ENCODE measurements at places on chromosomes 12 and 14.

DNA sequence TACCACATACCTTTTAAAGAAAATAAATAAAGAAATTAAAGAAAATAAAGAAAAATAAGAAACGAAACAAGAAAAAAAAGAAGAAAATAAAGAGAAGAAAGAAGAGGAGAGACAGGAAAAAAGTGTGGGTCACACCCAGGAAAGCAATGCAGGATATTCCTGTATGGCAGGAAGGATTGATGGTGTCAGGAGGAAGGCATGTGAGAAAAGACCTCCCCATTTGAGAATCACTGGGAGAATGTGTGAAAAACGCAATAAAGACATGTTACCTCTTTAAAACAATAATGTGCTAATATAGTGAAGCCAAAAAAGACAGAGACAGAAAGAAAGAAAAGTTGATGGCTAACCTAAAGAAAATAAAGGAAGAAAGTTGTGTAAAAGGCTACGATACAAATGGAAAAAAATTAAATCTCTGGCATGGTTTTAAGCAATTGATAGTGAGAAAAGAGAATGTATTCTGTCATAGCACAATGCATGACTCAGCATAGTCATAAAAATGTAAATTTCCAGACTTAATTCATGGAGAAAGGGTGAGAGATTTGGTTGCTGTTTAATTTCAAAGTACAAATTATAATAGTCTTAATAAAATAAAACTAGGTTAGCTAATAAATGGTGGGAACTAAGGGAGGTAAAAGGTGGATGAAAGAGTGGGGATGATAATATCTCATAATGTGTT, 24.3 kb upstream of the FOXG1 start:
- no peak for DNase-seq

- DNase-seq, result no peak
Measured at GRCh38 chr14:100307766-100308426, 1.7 kb upstream of the SLC25A29 start.

DNA sequence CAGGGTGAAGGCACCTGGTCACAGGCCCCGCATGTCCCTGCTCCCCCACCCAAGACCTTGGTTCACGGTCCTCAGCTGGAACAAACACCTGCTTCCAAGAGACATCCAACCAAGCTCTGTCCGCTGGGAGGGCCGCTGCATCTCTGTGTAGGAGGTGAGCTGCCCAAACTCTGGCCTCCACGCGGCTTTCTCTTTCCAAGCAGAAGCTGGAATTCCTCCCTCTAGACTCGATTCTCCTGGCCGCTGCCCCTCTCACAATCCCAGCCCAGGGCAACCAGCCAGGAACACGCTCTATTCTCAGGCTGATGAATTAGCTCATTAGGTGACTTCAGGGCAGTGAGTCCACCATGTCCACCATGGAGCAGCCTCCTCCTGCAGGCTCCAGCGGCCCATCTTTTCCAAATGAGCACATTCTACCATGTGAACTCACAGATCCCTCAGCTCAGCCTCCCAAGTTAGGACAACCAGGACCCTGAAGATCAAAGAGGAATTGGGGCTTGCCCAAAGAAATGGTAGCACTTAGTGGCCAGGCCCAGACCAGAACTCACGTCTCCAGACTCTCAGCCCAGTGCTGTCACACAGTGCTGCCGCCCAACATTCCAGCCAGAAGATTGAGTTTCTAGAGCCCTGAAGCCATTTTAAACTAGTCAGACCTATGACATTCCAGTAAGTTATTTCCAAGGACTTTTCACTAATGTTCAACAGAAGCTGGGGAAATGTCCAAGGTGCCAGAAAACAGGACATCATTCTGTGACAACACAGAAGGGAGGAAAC, 146.6 kb downstream of the ANO2 start:
- no peak for DNase-seq

- DNase-seq, result no peak
Measured at GRCh38 chr14:68796418-68797101, 3.7 kb upstream of the ZFP36L1 start.

DNA sequence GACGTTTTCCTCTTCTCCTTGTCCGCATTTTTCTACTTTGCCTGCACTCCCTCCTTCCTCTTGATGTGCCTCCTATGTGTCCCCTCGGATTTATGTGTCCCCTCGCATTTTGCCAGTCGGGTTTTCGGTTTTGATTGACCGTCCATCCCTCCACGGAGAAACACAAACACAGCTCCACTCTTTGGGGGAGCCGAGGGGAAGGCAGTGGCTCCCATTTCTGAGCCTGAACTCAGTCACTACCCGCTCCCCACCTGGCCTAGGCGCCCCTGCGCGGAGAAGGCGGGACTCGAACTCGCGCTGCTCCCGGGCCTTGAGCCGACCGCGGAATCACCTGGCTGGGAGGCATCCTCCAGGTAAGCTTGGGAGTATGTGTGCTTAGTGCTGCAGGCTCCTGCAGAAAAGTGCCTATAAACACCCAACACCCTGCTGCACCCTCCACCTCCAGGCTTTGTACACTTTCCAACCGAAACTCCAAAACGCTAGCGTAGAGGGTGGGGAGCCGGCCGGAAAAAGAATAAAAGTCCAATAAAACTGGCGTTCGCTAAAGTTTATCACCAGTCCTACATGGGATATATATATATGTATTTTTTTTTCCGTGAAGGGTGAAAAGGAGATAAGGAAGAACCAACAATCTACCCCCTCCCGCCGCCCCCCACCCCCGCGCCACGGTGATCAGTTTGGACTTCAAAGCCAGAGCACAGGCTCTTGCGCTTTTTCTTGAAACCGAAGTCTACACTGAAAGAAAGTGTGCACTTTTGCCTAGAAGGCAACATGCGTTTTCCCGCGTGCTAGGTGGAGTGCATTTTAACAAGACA, 3.3 kb upstream of the CCND2 start:
- DNase-seq, result no peak

GRCh38 chr12:52355176-52355575, 12.1 kb downstream of the KRT85 start:
- DNase-seq, result no peak
